Activated naive CD4-positive, alpha-beta T cell treated with anti-CD3 and anti-CD28 coated beads, Interleukin-2, amount 50 U/mL, for 72 hours (primary cell): ENCODE measurements at places on chromosomes 1 and 21. TPM values are rescaled to one million over a fixed set of nuclear protein-coding genes. Genes with fewer than 3 reads are reported as not detected.

DNA sequence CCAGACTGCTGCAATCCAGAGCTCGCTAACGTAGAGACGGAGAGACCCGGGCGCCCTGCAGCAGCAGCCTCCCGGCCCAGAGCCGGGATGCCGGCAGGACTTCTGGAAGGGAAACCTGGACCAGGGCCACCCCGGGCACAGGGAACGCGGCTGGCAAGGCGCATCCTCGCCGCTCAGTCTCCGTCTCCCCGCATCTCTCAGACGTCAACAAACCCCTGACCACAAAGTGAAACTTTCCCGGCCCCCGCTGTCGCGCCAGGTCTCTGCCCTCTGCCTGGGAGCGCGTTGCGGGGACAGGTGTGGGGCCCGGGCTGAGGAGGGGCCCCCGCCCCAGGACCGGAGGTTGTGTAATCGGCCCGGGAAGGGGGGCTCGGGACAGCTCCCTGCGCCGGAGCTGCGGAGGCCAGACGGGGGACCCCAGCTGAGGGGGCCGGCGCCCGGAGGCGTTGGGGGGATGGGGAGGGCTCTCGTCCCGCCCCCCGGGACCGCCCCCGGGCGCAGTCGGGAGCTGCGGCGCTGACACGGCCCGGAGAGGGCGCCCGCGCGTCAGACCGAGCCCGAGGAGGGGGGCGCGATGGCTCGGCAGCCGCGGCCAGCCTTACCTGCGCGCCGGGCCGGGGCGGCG, 116.6 kb upstream of the HIVEP3 start:
- DNase-seq, result no peak

GRCh38 chr1:193701759-193702158, 515.3 kb upstream of the B3GALT2 start:
- DNase-seq, result no peak

DNA sequence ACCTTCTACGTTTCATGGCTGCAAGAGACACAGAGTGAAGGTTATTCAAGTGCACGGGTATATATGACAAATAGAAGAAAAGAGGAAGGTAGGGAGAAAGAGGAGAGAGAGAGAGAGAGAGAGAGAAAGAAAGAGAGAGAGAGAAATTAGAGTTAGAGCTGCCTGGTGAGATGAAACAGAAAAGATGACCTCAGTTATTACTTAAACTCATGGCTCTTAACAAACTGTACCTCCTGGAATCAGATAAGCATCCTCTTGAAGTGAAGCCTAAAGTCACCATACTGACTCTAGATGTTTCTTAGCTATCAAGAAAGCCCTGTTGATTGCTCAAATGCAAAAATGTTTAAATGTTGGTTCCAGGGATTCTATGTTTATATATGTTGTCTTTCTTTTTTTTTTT, 597.7 kb upstream of the ZP4 start:
- no peak for DNase-seq

Gene CFHR4
- not detected for total RNA-seq

Gene RHBDL2
- total RNA-seq, result not detected

- DNase-seq, result no peak
These were observed 19.5 kb upstream of the TNFRSF1B start for GRCh38 chr1:12147201-12147701.

DNA sequence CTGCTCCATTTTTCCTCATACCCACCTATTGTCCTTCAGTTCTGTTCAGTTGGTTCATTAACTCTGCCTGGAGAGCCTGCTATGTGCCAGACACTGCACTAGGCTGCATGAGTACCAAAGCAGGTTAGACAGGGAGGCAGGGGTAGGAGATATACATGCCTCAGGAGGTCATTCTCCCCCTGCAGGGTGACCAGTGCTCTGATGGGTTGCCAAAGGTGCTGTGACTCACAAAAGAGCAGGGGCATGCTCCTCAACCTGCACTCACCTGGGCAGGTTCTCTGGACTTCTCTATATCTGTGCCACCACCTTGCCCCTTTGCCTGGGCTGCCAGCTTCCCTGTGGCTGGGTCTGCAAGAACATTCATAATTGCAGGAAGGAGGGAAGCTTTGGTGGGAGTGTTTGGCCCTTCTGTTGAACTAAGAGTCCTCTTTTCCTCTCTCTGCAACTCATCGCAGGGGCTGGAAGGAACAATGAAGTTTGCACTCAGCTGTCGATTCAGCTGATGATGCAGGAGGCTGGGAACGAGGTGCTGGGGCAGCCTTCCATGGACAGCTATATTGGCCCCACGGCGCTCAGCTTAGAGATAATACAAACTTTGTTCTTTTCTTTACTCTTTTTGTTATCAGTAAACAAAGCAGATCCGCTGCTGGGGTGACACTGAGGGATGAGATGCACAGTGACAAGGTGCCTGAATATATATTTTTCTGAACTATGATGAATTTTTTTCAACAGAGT, 356.4 kb upstream of the PLXNA2 start:
- no peak for DNase-seq

DNA sequence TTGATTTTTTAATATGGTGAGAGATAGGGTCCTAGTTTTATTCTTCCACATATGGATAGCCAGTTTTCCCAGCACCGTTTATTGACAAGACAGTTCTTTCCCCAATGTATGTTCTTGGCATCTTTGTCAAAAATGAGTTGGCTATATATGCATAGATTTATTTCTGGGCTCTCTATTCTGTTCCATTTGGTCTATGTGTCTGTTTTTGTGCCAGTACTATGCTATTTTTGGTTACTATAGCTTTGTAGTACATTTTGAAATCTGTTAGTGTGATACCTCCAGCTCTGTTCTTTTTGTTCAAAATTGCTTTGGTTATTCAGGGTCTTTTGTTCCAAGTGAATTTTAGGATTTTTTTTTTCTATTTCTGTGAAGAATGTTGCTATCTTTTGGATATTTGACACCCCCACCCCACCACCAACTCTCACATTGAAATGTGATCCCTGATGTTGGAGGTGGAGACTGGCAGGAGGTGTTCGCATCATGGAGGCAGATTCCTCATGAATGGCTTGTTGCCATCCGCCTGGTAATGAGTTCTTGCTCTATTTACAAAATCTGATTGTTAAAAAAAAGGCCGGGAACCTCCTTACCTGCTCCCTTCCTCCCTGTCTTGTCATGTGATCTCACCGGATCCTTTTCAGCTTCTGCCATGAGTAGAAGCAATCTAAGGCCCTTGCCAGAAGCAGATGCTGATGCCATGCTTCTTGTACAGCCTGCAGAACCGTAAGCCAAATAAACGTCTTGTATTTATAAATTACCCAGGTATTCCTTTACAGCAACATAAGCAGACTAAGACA, 54.8 kb upstream of the KRTAP19-8 start:
- DNase-seq, result no peak

DNA sequence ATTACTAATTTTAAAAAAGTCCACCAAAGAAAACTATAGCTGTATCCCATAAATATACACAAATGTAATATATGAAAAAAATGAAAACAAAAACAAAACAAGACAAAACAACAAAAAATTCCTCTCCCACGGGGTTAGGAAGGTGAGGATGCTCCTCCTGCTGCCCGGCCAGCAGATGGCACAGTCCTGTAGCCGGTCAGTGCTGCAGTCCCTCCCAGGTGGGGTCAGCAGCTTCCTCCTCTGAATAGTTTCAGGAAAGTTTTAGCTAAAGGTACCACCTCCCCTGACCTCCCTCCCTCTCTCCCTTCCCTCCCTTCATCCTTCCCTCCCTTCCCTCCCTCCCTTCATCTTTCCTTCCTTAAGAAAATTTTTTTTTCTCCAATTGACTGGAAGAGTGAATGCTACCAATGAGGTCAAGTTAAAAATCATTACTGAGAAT, 67.8 kb upstream of the BCL10 start:
- DNase-seq, result no peak

GRCh38 chr1:2074944-2075740, 24.9 kb downstream of the PRKCZ start:
- no peak for DNase-seq

GRCh38 chr1:247114351-247115140, 10.4 kb upstream of the ZNF669 start:
- DNase-seq, result no peak

DNA sequence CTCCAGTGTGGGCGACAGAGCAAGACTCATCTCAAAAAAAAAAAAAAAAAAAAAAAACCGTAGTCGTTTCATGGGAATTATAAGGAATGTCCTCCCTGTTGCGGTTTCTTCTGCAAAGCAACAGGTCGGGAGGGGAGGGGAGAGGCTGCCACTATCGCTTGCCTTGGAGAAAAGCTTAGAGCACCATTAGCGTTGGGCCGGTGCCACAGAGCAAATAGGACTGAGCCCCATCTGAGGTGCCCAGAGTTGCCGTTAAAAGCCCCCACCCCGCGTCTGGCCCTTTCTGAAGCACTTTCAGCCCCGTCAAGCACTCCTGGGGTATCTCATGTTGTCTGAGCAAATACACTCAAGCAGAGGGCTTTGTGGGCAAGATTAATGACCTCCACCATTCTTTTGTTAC, 2.2 kb downstream of the RIPPLY3 start:
- no peak for DNase-seq

Gene VHLL
- not detected for total RNA-seq

DNA sequence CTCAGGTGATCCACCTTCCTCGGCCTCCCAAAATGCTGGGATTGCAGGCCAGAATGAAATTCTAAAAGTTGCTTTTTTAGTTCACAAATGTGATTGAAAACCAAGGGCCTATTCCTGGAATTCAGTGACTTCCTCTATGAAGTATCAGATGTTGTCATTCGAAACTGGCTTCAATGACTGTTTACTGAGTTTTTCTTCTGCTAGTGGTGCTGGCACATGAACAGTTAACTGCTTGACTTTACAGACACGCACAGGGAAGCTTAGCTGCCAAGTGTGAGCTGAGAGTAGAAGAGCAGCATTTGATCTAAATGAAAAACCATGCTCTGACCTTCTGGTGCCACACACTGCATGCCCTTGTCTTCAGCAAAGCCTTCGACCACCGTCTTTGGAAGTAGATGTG, 32.8 kb upstream of the AJAP1 start:
- DNase-seq, result no peak

Gene SPRR5
- not detected for total RNA-seq

Gene RAP1GAP
- total RNA-seq, result 0.46 TPM

Gene F13B
- not detected for total RNA-seq

GRCh38 chr1:103469801-103470200, 55.7 kb upstream of the RNPC3 start:
- no peak for DNase-seq

DNA sequence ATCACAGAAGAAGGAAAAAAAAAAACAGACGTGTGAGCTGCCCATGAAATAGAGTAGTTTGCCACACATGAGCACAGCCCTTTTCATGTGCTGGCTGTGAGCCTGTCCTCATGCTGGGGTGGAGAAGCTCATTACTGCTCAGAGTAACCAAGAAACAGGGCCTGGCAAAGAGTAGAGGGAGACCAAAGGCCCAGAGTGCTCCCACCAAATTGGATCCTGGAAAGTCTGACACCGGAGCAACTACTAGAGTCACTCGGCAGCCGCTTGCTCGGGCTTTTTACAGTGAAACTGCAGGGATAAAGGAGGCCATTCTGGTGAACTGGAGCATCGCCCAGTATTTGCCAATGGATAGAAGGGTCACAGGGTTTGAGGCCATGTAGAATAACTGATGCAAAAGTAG, 64.4 kb upstream of the BARHL2 start:
- DNase-seq, result no peak

- DNase-seq, result no peak
These were observed 105.0 kb downstream of the MATN1 start for GRCh38 chr1:30618335-30618747.

GRCh38 chr1:33349081-33349759, 28.3 kb upstream of the A3GALT2 start:
- peak; percentile 59 for DNase-seq

Gene CELSR2
- 3.9 TPM for total RNA-seq

Gene IFNLR1
- total RNA-seq, result 6.3 TPM

DNA sequence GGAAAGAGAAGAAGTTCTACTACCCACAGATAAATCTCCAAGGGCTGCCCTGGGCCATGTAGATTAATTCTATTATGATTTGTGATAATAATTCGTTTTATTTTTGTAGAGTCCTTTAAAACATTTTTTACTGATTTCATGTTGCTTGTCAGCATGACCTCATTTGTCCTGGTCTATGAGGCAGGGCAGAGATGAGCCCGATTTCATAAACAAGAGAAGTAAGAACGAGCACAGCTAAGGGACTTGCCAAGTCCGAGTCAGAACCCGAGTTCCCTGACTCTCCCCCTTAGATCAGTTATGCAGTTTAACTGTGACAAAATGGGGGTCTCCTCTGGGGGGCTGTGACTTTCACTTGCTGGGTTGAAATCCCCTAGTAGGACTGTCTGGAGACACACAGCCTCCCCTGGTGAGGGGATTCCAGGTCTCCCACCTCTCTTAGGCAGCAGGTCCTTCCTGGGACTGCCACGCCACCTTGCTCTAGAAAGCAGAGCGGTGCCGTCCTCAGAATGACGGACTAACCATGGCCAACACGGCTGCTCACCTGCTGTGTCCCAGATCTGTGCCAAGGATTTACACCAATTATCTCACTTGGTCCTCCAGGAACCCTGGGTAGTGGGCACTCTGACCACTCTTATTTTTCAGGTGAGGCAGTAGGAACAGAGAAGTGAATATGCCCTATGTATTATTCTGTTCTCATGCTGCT, 31.0 kb upstream of the SOX13 start:
- DNase-seq, result no peak

Gene NEXN
- total RNA-seq, result 1.6 TPM

GRCh38 chr1:204992201-204992997, 50.6 kb upstream of the CNTN2 start:
- DNase-seq, result peak; percentile 11

- DNase-seq, result no peak
These were observed 67.9 kb upstream of the ZNF648 start for GRCh38 chr1:182129398-182129797.

DNA sequence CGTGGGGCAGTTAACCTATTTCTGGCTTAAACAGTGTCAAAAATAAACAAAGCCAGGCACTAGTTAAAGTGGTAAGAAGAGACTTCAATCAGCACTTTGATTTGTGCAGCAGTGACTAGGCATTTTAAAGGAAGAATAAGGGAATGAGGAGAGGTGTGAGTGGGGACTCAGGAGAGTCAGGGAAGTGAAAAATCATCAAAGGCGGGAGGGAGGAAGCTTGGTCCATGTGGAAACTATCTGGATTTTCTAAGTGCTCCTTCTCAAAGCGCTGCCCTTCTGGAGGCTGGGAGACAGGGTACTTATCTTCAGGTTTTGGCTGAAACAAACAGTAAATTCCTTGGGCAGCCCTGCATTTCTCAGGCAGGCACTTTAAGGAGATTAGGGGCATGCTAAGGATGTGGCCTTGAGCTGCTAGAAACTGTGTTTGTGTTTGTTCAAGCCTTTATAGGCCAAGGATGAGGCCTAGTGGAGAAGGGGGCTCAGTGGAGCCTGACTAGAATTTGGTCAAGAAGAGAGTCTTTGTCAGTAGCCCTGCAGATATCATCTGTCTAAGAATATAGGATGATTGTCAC, 486.5 kb downstream of the SIPA1L2 start:
- no peak for DNase-seq

DNA sequence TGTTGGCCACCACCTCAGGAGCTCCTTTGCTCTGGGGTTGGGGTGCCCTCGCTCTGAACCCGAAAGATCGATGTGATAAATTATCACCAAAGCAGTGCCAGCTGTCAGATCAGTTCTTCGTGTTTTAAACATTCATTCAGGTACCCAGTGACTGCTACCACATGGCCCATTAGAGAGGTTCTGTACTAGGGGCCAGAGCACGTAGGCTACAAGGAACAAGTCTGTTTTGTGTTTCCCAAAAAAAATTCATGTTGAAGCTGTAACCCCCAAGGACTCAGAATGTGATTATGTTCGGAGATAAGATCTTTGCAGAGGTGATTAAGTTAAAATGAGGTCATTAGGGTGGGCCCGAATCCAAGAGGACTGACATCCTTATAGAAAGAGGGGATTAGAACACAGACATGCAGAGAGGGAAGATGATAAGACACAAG, 526.9 kb downstream of the NPHP4 start:
- DNase-seq, result no peak
